Cardiac muscle cell (in vitro differentiated cells and primary cell): ENCODE measurements at places on chromosomes 5 and 9. TPM values are rescaled to one million over a fixed set of nuclear protein-coding genes. Genes with fewer than 3 reads are reported as not detected.

The SLC46A2 gene
- not detected in 2 replicates for total RNA-seq

GRCh38 chr9:34232201-34232600 lies 53.4 kb downstream of the UBAP1 start:
- no peak overlapping the region for H3K4me3 ChIP-seq
- no peaks in the 10 kb centered on the region for H3K4me1 ChIP-seq
- peaks cover 7% of the 10 kb centered on the region for H3K36me3 ChIP-seq
- no peaks in the 10 kb centered on the region for H3K27me3 ChIP-seq
- H3K27ac ChIP-seq: peak overlapping the region; percentile 28
- no peak for DNase-seq

DNA sequence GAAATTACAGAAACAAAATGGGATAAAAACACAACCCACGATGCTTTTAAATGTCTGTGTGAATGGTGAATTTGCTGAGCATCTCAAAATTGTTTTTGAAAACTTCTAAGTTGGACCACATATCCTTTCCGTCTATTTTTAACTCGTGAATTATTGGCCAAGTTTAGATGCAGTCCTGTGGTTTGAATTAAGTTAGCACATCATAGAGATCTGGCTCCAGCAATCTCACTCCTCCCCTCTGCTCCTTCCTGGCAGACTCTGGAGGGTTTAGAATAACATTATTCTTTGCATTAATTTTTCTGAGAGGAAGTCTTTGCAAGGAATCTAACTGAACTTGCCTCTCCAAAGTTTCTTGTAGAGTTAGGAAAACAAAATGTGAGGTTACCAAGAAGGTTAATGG lies 14.5 kb upstream of the ANKRD55 start:
- H3K4me1 ChIP-seq: no peaks in the 10 kb centered on the region
- H3K36me3 ChIP-seq: no peaks in the 10 kb centered on the region
- no peak overlapping the region for H3K27ac ChIP-seq
- DNase-seq: no peak
- no peak overlapping the region for H3K4me3 ChIP-seq
- no peaks in the 10 kb centered on the region for H3K27me3 ChIP-seq

GRCh38 chr9:70923961-70924360 lies 197.5 kb downstream of the TRPM3 start:
- peak; percentile 33 for DNase-seq
- H3K27me3 ChIP-seq: no peaks in the 10 kb centered on the region
- H3K4me3 ChIP-seq: no peak overlapping the region

DNA sequence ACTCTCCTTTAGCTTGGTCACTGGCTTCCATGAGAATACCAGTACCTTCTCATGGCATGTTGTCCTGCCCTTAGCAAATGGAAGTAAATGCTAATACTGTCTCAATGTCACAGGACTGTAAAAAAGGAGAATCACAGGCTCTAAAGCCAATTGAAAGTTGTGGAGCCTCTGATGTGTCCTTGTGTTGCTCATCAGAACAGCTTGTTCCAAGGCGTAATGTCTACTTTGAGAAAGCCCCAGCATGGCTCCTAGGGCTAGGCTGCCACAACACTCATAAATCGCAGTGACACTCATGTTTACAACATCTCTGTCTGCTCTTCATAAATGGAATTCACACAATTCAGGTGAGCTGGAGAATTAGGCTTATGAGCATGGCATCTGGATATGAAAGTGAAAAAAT lies 94.9 kb downstream of the ACTL7B start:
- H3K4me3 ChIP-seq: no peak overlapping the region
- no peaks in the 10 kb centered on the region for H3K4me1 ChIP-seq
- no peaks in the 10 kb centered on the region for H3K27me3 ChIP-seq
- no peak for DNase-seq
- H3K36me3 ChIP-seq: no peaks in the 10 kb centered on the region
